CD14-positive monocyte (primary cell): ENCODE measurements at places on chromosomes 2 and 18. TPM values are rescaled to one million over a fixed set of nuclear protein-coding genes. Genes with fewer than 3 reads are reported as not detected.

PLA2R1 gene
- not detected in 2 replicates for polyA plus RNA-seq

- H3K4me1 ChIP-seq: no peaks in the 10 kb centered on the region
- H3K36me3 ChIP-seq: peaks cover 100% of the 10 kb centered on the region
- no peaks in the 10 kb centered on the region for H3K27me3 ChIP-seq
Observed at GRCh38 chr2:73243884-73244570, 9.9 kb downstream of the CCT7 start.

- no peaks in the 10 kb centered on the region for H3K36me3 ChIP-seq
- H3K4me3 ChIP-seq: no peak overlapping the region
- H3K27me3 ChIP-seq: no peaks in the 10 kb centered on the region
Observed at GRCh38 chr18:44458777-44459176, 221.9 kb upstream of the SETBP1 start.

DNA sequence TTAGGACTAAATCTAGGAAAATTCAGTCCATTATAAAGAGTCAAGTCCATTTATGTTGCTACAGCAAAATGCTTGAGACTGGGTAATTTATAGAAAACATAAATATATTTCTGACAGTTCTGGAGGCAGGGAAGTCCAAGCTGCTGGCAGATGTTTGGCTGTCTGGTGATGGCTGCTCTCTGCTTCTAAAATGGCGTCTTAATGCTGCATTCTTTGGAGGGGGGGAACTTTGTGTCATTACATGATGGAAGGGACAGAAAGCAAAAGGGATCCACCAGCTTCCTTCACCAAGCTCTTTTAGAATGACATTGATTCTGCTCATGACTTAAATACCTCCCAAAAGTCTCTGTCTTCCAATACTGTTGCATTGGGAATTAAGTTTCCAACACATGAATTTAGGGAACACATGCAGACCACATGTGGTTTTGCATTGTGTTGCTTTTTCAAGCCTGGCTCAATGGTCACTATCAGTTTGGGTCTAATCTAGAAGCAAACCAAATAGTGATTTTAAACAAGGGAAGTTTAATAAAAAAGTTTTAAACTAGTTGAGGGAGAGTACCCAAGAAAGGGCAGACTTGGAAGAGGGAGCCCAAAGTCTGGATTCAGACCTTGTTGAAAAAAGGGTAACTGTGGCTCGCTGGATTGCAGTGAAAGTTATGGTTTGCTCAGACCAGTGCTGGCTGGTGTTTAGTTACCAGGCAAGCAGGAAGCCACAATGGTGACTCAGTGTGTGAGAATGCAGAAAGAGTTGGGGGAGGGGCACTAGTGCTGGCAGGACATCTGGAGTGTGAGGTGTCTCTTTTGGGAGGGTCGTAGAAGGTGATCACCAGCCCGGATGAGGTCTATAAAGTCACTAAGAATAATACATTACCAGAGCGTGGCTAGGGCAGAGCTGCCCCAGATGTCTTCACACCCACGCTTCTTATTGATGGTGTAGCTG is 30.8 kb downstream of the C18orf54 start:
- H3K4me3 ChIP-seq: no peak overlapping the region
- no peaks in the 10 kb centered on the region for H3K27me3 ChIP-seq
- peak; percentile 52 for DNase-seq
- peaks cover 20% of the 10 kb centered on the region for H3K4me1 ChIP-seq
- H3K27ac ChIP-seq: peak overlapping the region; percentile 56

DNA sequence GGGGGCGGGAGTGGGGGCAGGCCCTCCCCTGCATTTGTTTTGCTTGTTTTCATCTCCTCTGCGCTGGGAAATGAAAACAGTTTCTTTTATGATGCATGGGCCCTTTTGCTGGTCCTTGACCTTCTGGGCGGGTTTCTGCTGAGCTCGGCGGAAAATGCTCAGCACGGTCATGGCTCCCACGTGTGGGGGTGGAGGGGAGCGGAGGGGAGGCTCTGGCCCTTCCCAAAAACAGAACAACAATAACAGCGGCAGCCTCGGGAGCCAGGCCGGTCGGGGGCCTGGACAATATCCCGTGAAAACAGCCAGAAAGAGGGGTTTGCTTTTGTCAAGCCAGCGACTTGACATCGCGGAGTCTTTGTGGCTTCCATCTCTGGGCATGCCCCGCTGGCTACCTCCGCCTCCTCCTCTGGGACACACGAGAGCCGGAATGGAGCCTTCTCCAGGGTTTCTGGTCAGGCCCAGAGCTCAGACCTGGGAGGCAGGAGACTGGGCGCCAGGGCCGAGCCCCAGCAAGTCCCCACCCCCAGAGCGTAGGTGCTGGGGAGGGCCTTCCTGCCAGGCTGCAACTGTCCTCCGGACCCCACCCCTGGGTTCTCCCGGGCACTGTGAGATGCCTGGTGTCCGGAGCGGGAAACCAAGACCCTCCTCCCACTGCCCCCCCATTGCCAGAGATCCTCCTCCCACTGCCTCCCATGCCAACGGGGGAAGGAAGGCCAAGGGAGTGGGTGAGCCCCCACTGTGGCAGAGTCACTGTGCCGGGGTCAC is 35.9 kb upstream of the SNED1 start:
- H3K4me3 ChIP-seq: no peak overlapping the region
- no peaks in the 10 kb centered on the region for H3K27me3 ChIP-seq
- H3K4me1 ChIP-seq: peaks cover 72% of the 10 kb centered on the region

GRCh38 chr2:157836531-157836930 is 39.6 kb downstream of the ACVR1 start:
- H3K4me3 ChIP-seq: no peak overlapping the region
- no peaks in the 10 kb centered on the region for H3K27me3 ChIP-seq
- DNase-seq: no peak
- H3K4me1 ChIP-seq: peaks cover 26% of the 10 kb centered on the region
- H3K27ac ChIP-seq: no peak overlapping the region

PXDN gene
- polyA plus RNA-seq: not detected

DNA sequence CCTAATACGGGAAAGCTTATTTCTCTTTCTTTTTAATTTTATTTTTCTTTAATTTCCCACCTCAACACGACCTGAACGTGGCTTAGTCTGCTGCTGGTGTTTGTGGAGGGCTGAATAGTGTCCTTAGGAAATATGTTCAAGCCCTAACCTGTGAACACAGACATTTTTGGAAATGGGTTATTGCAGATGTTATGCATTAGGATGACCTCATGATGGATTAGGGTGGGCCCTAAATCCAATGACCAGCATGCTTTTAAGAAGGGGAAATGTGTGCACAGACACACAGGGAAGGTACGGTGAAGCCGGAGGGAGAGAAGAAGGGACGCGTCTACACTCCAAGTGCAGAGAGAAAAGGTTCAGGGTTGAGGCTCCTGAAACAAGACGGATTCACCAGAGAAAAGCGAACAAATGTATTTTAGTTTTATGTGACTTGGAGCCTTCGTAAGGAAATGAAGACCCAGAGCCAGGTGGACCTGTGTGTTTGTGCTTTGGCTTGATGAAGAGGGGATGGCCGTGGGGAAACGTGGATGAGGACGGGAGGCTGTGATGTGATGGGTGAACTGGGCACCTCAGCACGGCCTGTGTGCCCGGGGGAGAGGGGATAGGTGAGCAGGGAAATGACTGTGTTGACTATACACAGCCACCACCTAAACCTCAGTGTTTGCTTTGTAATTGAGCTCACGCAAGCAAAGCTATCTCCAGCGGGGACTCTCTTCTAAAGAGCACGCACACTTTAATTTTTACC is 37.5 kb downstream of the RTP5 start:
- H3K36me3 ChIP-seq: no peaks in the 10 kb centered on the region
- H3K27ac ChIP-seq: no peak overlapping the region
- H3K4me3 ChIP-seq: no peak overlapping the region
- no peaks in the 10 kb centered on the region for H3K4me1 ChIP-seq

PLB1 gene
- 23.9 TPM for polyA plus RNA-seq

- H3K27ac ChIP-seq: peak overlapping the region; percentile 46
- H3K27me3 ChIP-seq: no peaks in the 10 kb centered on the region
- H3K4me3 ChIP-seq: peak overlapping the region; percentile 88
- no peaks in the 10 kb centered on the region for H3K36me3 ChIP-seq
- no peak for DNase-seq
Observed at GRCh38 chr2:174682578-174683391, 81.5 kb downstream of the CHRNA1 start.

DNA sequence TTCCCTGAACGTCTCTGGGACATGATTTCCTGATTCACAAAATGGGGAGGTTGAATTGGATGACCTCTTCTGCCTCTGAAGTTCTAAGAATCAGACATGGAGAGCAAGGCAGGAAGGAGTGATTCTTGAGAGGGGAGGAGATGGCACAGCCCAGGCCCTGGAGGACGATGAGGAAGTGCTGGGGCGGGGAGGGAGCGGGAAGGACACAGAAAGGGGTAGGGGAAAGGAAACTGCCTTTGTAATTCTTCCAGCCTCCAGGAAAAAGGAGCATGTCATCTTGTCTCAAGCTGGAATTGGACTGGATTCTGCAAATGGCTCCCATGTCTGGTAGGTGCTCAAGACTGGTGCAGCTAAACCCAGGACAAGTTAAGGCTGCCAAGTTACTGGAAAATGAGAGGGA is 97.0 kb upstream of the NCK2 start:
- H3K27ac ChIP-seq: no peak overlapping the region
- no peaks in the 10 kb centered on the region for H3K36me3 ChIP-seq
- H3K4me3 ChIP-seq: no peak overlapping the region

- H3K36me3 ChIP-seq: no peaks in the 10 kb centered on the region
- no peak overlapping the region for H3K4me3 ChIP-seq
- no peaks in the 10 kb centered on the region for H3K27me3 ChIP-seq
- DNase-seq: no peak
- no peaks in the 10 kb centered on the region for H3K4me1 ChIP-seq
- H3K27ac ChIP-seq: no peak overlapping the region
Observed at GRCh38 chr2:115413791-115414190, 971.4 kb downstream of the DPP10 start.

SULT1C2 gene
- not detected for polyA plus RNA-seq

DNA sequence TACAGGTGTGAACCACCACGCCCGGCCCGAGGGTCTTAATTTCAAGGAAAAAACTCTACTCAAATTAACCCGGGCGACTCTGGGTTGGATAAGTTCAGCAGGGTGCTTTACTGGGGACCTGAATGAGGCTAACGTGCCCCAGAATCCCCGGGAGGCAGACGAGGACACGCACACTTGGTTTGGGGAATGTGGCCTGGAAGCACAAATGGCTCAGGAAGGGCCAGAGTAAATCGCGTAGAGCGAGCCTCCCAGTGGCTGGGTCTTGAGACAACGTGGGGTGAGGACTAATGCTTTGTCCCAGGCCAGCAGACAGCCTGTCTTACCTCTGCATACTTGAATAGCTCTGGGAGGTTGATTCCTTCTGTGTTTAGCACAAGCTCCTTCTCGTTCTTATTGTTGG is 75.8 kb downstream of the POLR1A start:
- peaks cover 93% of the 10 kb centered on the region for H3K36me3 ChIP-seq
- H3K4me1 ChIP-seq: peaks cover 20% of the 10 kb centered on the region
- no peak overlapping the region for H3K4me3 ChIP-seq
- H3K27ac ChIP-seq: no peak overlapping the region
- DNase-seq: no peak
- no peaks in the 10 kb centered on the region for H3K27me3 ChIP-seq

SH3RF3 gene
- 0.75 and 0.86 TPM in 2 replicates for polyA plus RNA-seq

DNA sequence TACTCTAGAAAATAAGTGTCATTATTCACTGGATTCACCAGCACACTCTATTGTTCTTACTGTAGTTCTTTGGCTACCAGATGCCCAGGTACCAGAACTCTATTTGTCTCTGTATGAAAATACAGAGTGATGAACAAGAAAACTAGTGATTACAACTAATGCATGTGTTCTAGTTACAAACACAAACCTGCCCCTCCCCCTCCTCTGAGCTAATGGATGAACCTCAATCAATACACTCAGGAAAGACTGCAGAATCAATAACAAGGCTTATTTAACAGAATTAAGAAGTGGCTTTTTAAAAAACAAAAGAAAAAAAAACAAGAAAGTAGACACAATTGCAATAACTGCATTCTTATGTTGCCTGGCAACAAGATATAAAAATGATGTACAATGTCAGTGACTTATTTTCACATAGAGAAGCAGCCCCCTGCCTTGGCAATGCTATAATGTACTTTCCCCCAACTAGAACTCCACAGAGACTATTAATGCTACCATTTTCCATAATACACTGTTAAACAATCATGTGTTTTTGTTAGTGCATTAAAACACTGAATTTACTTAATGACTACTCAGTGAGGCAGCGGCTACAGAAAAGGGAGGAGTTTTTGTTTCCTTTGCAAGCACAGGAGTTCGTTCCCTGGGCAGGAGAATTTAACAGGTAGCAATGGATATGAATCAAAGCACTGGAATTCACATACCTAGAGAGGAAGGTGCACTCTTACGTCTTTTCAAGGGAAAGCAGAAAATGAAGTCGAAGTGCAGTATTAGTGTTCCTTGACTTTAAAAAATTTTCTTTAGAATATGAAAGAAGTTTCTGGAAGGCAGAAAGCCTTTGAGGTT is 318.8 kb upstream of the REV1 start:
- DNase-seq: no peak
- H3K27ac ChIP-seq: no peak overlapping the region
- no peaks in the 10 kb centered on the region for H3K36me3 ChIP-seq
- no peak overlapping the region for H3K4me3 ChIP-seq
- H3K27me3 ChIP-seq: no peaks in the 10 kb centered on the region

SLC4A3 gene
- not detected for polyA plus RNA-seq

DNA sequence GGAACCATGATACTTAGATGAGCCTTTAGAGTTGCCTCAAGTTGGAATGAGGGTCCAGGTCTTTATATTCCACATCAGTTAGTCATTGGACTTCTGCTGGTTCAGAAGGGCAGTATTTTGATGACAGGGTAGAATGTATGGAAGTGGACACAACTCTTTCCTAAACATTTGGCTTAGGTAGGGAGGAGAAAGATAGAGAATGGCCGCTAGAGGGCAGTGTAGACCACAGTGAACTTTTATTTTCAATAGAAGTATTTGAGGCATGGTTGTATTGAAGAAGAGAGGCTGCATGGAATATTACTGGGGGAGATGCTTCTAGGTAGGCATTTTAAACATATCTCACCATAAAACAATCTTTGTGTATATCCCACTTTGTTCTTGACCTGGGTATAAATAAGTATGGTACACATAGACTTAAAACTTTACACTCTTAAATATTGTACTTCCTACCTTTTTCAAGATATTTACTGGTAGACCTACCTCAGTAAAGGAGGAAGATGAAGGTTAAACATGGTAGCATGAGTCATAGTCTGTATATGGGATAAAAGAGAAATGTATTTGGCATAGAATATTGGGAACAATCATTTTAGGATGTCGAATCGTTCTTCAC is 497.6 kb upstream of the FAM98A start:
- peak; percentile 9 for DNase-seq
- no peaks in the 10 kb centered on the region for H3K4me1 ChIP-seq
- no peaks in the 10 kb centered on the region for H3K36me3 ChIP-seq
- no peak overlapping the region for H3K27ac ChIP-seq
- H3K27me3 ChIP-seq: no peaks in the 10 kb centered on the region

DNA sequence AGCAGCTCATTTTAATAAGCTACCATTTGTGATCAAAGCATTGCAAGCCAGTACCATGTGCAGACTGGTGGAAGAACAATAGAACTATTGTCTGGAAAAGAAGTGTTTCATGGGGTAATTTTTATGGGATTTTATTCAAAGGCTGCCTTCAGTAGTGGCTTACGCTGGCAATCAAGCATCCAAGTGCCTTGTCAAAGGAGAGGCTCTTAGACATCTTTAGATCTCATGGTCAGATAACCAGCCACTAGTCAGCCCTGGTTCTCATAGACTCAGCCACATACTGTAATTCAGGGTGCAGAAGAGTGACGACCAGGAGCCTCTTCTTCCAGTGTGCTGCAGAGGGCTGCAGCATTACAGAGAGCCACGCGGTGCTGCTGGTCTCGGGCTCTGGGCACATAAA is 98.5 kb upstream of the NOSTRIN start:
- no peaks in the 10 kb centered on the region for H3K4me1 ChIP-seq
- DNase-seq: no peak
- H3K27me3 ChIP-seq: no peaks in the 10 kb centered on the region
- no peaks in the 10 kb centered on the region for H3K36me3 ChIP-seq
- H3K27ac ChIP-seq: no peak overlapping the region
